ENCODE measurements at places on chromosomes 1 and 21.

DNA sequence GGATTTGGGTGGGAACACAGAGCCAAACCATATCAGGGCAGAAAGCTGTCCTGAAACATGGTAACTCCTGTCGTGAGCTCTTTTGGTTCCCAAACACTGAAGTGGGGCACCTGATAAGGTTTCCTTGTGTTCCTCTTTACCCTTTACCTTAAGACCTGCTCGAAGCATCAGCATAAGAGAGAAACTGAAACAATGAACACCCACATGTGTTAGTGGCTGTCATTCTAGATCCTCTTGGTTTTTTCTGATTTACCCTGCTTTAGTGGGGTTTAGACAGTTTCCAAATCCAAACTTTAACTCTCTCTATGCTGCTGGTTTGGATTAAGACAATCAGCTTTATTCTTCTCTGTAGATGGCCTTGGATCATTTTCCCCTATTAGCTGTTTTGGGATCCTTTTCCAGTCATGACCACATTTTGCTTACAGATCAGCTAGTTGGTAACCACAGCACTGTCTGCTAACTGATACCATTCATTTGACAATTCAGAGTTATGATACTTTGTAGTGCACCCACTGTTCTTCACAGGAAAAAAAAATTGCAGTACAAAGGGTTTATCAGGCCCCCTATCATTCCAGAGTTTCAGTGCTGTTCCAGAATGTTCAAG lies 975 bp upstream of the MNDA start:
- DNase-seq = no peak

- DNase-seq = no peak
Observed at GRCh38 chr1:248758352-248758751, 2.8 kb upstream of the LYPD8 start.

- DNase-seq = no peak
Observed at GRCh38 chr1:47433477-47434050, 4.3 kb upstream of the FOXD2 start.

GRCh38 chr21:30251781-30252180 lies 31.0 kb downstream of the KRTAP24-1 start:
- DNase-seq = peak; percentile 25

GRCh38 chr1:50265790-50266314 lies 157.1 kb downstream of the ELAVL4 start:
- DNase-seq = no peak

GRCh38 chr1:109691759-109692158 lies 4.1 kb downstream of the GSTM1 start:
- DNase-seq = no peak

GRCh38 chr1:77438236-77438913 lies 156.6 kb downstream of the AK5 start:
- DNase-seq = no peak

DNA sequence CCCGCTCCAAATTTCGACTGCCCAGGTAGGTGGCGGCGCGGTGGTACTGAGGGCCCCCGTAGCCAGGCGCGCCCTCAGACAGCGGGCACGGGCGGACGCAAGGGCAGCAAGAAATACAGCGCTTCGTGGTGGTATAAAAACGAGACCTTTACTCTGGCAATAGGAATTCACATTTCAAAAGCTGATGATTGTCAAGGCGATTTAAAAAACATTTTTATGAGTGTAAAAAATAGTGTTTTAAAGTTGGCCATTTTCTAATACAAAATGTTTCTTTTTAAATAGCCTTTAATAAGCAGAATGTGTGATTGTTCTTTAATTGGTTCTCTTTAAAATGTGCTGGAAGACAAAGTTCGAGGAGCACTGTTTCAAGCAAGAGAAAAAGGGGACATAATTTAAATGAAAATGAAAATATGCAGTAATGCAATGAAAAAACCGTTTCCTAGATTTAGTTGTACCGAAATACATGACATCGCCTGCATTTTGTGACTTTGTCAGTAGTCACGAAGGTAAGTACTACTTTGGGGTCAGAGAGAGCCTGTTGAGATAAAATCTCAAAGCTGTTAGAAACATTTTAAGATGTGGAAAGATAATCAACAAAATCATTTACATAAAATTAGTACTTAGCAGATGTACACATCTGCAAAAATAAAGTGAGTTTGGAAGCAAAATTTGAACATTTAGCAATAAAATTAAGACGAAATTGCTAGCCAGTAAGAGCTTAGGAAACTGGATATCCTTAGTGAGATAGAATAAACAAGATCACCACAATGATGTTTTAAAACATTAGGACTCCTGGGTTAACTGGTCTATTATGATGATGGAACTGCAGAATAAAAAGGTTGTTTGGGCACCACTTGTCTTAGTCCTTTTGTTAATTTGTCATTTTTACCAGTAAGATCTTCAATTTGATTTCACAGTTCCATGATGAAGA lies 1.1 kb upstream of the PSMG1 start:
- DNase-seq = no peak

GRCh38 chr1:78464449-78464891 lies 26.3 kb upstream of the PTGFR start:
- no peak for DNase-seq

DNA sequence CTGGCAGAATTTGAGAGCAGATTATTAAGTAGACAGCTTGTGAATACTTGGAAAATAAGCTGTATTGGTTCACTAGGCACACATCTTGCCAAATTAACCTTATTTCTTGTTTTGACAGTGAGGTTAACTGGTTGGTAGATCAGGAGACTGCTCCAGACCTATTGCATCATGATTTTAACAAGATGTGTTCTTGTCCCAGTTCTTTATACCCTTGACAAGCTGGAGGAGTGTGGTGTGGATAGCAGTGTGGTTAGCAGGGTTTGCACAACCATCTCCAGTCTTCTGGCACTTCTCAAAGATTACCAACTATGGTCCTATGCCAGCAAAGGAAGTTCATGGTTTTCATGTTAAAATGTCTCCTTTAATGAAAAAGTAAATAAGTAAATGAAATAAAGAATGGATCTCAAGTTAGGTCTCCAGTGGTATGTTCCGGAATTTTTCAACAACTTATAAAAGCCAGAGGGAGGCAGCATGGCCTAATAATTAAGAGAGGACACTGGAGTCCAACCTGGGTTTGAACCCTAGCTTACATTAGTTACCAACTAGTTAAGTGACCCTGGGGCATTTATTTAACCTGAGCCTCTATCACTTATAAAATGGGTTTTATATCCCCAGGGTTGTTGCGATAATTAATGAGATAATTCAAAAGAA lies 34.1 kb downstream of the DDX20 start:
- no peak for DNase-seq

DNA sequence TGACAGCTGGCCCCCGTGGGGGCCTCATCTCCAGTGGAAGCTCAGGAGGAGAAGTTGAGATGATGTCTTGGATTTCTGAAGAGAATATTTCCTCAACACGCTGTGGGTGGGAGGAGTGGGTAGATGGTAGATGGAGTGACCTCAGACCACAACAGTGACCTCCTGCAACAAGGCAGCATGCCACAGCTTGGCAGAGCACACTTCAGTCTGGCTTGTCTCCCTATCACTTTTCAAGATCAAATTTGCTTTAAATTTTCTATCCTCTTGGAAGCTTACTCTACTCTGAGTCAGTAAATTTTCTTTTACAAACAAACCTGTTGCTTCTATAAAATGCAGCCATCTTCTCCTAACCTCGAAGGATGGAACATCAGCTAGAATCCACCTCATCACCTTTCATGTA lies 59.7 kb downstream of the NTPCR start:
- DNase-seq = no peak

DNA sequence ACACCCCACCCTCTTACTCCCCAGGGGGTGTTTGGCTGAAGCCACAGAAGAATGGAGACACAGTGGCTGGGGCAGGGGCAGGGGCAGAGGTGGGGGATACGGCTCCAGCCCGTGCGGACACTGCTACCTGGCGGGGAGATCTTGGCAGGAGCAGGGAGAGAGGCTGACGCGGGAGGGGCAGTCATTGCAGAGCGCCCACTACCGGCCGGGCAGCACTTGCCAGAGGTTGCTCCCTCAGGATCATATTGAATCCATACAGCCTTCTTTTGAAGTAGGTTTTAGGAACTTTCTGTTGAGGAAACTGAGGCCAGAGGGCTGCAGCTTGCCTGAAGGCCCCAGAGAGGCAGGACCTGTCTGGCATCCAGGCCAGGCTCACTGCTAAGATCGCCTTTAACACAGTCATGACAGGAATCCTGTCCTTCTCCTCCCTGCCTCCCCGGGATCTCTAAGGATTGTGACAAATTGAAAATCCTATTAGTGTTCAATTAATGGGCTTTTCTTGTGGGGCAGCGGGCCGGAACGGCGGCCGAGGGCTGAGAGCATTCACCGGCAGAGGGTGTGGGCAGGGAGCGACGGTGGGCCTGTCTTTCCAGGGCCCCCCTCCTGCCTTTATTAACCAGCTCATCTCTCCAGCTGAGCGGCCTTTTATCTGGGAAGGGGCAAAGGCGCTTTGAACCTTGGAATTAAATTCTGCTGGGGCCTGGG lies 65.5 kb upstream of the WNT4 start:
- no peak for DNase-seq

DNA sequence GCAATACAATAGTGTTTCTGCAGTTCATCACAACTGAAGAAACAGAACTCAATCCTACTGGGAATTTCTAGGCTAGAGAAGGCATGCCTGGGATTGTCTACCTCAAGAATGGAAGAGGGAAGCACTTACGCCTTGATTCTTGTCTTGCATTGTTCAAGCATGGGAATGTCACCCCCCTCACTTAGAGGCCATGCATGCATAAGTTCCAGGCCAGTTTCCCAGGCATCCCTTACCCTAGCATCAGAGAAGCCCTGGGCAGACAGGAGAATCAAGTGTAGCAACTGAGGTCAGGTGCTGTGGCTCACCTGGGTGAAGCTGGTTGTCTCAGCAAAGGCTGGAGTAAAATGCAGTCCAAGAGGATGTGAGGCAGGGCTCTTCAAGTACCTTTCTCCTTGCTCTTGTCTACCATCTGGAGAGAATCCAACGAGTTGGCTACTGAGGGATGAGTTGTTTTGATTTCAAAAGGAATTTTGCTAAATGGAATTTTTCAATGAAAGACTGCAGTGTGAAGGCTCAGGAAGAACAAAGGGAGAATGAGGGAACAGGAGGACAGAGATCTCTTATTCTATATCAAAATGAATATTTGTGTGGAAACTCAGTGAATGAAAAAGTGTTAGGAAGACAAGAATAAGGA lies 174.3 kb downstream of the NEK7 start:
- DNase-seq = no peak

DNA sequence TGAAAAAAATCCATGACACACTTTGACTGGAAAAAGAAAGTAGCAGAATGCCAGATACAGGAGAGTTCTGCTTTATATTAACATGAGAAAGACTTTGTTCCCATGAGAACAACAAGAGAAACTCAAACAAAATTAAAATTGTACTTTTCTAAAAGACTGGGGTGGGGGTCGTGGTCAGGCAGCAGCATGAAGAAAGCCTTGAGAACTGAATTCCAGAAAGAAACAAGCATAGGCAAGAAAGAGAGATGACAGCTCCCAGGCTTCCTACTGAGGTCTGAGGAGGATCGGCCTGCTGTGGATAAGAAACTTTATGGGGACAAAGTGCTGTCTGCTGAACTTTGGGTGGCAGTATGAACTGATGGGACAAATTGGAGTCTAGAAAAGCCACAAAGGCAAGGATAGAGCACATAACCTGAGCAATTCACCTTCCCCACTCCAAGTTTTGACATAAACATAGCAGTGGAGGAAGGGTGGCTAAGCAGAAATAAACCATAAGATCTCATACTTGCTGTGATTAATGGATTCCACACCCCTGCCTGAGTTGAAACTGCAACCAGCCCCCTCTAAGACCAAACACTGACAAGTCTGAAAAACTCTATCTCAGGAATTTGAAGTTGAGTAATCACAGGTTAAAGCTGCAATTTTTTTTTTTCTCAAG lies 43.7 kb downstream of the COL6A1 start:
- peak; percentile 18 for DNase-seq

DNA sequence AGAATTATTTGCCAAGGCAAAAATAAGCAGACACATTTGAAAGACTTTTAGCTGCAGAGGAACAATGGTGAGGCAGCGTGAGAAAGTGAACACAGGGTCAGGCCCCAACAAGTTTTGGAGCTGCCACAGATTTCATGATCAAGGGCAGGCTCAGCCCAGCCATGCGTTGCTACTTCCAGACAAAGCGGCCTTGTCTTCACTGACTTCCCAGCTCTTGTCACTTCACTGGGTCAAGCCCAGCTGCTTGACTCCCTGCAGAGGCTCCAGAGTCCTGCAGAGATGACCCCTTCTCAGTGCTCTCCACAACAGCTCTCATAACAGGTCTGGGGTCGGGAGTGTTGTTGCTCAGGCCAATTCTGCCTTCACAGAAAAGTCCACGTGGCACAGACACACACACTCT lies 35.8 kb downstream of the HHAT start:
- DNase-seq = no peak

- DNase-seq = no peak
Observed at GRCh38 chr1:159205225-159205624, 550 bp downstream of the ACKR1 start.

GRCh38 chr1:203528063-203528462 lies 34.1 kb downstream of the OPTC start:
- no peak for DNase-seq

GRCh38 chr1:203208181-203208580 lies 21.3 kb downstream of the CHIT1 start:
- no peak for DNase-seq

- DNase-seq = peak; percentile 15
Observed at GRCh38 chr1:63746129-63746864, 27.5 kb upstream of the ROR1 start.

- DNase-seq = no peak
Observed at GRCh38 chr1:202576816-202577215, 133.4 kb downstream of the SYT2 start.

GRCh38 chr1:7322283-7322785 lies 448.8 kb upstream of the VAMP3 start:
- no peak for DNase-seq

DNA sequence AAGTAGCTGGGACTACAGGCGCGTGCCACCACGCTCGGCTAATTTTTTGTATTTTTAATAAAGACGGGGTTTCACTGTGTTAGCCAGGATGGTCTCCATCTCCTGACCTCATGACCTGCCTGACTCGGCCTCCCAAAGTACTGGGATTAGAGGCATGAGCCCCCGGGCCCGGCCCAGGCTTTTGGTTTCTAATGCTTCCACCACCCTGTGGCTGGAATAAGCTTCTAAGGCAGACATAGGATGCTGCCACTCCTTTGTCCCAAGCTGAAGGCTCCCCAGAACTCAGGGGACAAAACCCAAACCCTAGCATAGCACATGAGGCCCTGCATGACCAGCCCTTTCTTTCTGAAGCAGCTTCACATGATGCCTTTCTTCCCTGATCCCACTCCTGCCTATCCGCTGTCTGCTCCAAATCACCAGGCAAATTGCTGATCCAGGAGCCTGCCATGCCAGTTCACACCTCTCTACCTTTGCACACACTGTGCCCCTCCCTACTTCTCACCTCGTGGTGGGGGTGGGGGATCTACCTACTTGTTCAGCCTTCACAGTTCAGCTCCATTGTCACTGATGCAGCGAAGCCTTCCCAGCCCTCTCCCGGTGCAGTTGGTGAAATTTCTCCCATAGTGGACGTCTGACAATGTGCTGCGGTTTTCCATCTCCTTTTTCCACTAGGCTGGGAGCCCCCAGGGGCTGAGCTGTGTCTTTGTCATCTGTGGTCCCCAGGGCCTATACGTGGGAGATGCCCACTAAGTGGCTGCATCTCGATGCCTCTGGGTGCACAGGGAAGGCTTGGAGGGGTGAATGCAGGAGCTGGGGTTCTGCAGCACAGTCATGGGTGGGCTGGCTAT lies 6.9 kb downstream of the PTPRU start:
- no peak for DNase-seq

GRCh38 chr21:10272216-10272615 lies 249.2 kb upstream of the TPTE start:
- no peak for DNase-seq

Measured in RWPE1 (cell line).